ENCODE measurements at places on chromosomes 7 and 10.

GRCh38 chr7:104584620-104585019 lies 256.2 kb downstream of the LHFPL3 start:
- no peak for DNase-seq

- no peak for DNase-seq
Measured at GRCh38 chr7:97844036-97844435, 28.2 kb downstream of the ASNS start.

- DNase-seq: no peak
Measured at GRCh38 chr7:70655694-70656093, 476.2 kb upstream of the GALNT17 start.

DNA sequence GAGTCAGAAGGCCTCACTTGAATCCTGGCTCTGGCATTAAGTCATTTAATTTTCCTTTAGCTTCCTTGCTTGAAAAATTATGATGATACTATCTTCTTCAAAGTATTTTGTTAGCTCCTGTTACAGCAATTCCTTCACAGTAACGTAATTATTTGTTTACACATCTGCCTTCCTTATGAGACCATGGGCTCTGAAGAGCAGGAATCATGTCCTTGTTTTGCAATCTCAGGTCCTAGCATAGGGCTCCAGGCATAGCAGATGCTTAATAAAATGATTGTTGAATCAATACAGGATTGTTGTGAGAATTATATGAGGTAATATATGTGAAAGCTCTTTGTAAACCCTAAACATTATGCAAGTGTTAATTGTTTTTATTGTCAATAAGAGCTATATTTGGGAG lies 25.5 kb downstream of the KLHDC10 start:
- no peak for DNase-seq

DNA sequence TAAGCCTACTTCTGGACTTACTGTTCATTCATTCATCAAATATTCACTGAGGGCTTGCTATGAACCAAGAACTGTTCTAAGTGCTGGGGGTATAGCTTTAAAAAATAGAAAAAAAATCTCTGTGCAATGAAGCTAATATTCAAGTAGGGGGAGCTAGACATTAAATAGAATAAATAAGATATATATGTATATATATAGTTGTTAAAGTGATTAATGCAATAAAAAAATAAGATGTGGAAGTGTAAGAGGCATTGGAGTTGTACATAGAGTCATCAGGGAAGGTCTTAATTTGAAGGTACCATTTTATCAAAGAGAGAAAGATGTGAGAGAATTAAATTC lies 181.2 kb upstream of the AGR3 start:
- no peak for DNase-seq

DNA sequence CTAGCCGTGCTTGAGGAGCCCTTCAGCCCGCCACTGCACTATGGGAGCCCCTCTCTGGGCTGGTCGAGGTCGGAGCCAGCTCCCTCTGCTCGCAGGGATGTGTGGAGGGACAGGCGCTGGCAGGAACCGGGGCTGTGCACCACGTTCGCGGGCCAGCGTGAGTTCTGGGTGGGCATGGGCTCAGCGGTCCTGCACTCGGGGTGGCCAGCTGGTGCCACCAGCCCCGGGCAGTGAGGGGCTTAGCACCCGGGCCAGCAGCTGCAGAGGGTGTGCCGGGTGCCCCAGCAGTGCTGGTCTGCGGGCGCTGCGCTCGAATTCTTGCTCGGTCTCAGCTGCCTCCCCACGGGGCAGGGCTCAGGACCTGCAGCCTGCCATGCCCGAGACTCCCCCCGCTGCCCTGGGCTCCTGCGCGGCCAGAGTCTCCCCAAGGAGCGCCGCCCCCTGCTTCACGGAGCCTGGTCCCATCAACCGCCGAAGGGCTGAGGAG lies 90.8 kb upstream of the NRG3 start:
- DNase-seq: no peak

DNA sequence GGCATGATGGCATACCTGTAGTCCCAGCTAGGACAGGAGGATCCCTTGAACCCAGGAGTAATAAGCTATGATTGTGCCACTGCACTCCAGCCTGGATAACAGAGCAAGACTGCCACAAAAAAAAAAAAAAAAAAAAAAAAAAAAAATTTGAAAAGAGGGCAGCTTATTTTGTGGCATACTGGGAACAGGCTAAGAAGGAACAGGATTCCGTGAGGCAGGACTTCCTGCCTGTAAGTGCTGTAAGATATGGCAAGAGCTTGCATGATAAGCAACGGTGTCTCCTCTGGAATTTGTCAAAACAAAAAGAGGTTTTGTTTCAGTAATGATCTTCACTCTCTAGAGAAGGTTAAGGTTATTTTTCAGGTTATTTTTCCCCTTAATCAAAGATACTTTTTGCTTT lies 101.1 kb downstream of the ABCC2 start:
- DNase-seq: no peak

GRCh38 chr7:21915140-21915539 lies 30.6 kb downstream of the CDCA7L start:
- no peak for DNase-seq

DNA sequence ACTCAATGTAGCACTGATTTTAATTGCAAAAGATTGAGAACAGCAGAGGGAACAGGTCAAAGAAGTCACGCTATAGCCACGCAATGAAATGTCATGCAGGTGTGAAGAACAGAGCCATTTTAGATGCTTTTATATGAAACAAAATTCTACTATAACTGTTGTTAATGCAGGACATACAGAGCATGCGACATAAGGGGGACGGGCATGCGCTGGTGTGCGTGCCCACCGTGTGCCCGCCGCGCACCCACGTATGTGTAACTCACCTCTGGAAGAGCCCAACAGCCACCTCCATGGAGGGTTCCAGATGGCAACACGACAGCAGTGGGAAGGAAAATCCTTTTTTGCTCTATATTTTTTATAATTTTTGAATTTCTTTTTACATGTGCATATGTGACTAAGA lies 410.0 kb upstream of the RNF32 start:
- DNase-seq: no peak

DNA sequence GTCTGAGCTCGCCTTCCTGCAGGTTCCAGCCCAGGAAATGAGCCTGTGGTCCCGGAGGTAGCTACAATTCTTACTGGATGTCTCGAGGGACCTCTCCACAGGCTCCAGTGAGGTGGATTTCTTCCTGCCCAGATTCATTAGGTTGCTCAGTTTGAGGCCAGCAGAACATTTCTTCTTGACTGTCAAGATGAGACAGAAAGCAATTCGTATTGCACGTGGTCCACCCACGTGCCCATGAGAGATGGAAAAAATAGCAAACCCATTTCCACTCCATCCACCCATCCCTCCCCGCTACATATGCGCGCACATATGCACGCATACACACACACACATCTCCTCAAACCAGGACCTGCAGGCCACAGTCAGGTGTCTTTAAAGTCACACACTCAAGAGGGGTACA lies 68.7 kb downstream of the VWA2 start:
- DNase-seq: no peak

DNA sequence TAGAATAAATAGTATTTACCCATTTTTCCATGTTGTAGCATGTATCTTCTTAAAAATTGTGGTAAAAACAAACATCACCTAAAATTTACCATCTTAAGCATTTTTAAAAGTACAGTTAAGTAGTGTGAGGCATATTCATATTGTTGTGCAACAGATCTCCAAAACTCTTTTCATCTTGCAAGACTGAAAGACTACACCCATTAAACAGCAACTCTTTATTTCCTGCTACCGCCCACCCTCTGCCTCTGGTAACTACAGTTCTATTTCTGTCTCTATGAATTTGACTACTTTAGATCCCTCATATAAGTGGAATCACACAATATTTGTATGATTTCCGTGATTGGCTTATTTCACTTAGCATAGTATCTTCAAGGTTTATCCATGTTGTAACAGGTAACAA lies 40.0 kb upstream of the AGBL3 start:
- no peak for DNase-seq

All from stimulated activated naive CD8-positive, alpha-beta T cell treated with anti-CD3 and anti-CD28 coated beads, Interleukin-15, amount 100 ng/mL, for 72 hours (primary cell).